ENCODE measurements at places on chromosomes 12 and 14.

- DNase-seq = no peak
These were observed 88.4 kb downstream of the GRIP1 start for GRCh38 chr12:66590275-66590985.

DNA sequence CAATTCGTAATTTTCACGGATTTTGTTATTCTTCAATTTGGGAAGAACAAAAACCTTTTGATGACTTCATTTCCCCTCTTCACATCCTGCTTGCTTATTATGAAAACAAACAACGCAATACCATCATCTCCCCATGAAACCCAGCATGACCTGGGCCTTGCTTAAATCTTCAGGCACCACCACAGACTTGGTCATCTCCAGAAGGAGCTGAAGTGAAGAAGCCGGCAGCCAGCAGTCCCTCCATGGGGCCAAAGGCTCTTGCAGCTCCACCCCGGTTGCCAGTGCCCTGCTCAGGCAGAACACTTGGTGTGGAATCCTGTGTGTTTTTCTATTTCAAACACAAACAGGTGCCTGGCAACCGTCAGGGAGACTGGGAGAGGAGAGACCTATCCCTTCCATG lies 982.9 kb upstream of the TMEM132C start:
- DNase-seq = no peak

- no peak for DNase-seq
These were observed 317.5 kb upstream of the RTL1 start for GRCh38 chr14:101220921-101221510.

DNA sequence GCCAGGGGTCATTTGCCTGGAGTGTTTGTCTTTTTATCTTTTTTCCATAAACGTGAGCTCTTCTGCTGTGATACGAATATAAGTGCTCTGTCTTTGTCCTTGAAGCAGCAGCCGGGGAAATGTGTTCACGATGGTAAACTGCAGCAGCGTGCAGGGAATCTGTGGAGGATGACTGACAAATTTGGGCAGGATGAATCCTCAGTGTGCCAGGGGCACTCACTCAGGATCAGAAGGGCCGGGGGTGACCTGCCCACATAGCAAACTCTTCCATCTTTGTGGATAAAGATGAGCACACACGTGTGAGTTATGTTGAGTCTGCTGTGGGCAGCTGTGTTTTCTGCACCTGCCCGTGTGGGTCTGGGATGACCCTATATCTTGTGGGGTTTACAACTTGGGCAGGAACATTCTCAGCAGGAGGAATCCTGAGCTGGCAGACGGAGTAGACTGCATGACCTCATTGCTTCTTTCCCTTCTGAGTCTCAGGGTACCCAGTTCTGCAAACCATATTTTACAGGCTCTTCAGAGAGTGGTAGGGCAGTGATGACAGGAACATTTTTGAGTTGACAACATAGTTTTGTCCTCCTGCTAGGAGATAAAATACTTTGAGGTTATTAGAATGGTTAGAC lies 711 bp downstream of the ANO4 start:
- no peak for DNase-seq

DNA sequence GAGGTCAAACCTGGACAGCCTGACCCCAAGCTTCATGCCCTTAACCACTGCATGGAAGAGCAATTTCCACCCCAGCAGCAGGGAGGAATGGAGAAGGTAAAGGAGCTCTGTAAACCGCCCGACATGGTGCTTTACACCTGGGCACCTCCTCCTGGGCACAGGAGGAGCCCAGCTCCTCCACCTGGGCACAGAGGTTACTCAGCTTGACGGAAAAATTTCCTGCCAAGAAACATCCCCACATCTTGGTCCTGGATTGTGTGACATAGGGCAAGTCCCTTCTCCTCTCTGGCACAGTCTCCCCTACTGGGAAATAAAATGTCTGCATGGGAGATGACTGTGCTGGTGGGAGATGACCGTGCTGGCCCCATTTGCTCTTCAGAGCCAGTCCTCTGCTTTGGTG lies 40.8 kb downstream of the TTC7B start:
- DNase-seq = no peak

DNA sequence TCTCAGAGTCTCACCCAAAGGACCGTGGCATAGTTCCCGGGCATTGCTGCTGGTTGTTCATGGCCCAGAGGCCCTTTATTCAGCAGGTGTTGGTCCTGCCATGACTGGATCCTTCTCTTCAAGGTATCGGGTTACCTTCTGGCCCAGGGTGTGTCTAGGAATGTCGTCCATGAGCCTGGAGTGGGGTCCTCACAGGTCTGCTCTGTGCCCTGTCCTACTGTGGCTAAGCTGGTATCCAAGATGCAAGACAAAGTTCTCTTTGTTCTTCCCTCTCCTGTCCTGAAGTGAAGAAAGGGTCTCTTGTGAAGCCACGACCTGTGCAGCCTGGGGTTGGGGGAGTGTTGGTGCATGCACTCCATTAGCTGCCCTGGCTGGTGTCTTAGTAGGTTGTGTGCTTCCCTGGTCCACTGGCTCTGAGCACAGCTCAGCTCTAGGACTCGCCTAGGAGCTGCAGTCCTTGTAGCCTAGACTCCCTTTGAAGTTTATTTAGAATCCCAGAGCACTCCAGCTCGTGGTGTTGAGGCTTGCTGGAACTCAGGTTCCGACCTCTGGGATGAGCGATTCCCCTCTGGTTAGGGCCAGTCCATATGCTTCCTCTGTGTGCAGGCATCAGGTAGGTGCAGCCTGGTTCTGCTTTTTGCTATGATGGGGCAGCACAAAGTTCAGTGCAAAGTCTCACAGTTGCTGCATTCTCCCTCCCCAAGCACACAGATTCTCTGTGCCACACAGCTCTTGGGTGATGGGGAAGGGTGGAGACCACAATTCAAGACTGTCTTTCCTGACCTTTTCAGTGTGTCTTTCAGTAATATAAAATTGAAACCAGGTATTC lies 117.4 kb downstream of the NUBPL start:
- no peak for DNase-seq

- no peak for DNase-seq
These were observed 41.1 kb downstream of the SYNE2 start for GRCh38 chr14:63893701-63894458.

- DNase-seq = no peak
These were observed 99.2 kb upstream of the AMN1 start for GRCh38 chr12:31828071-31828470.

- no peak for DNase-seq
These were observed 47.3 kb downstream of the PTPN11 start for GRCh38 chr12:112466011-112466422.

- no peak for DNase-seq
These were observed 298.6 kb upstream of the NOVA1 start for GRCh38 chr14:26896447-26896846.

- no peak for DNase-seq
These were observed 78.0 kb downstream of the DBX2 start for GRCh38 chr12:44972746-44973421.

GRCh38 chr12:84910549-84911241 lies 1.9 kb downstream of the SLC6A15 start:
- DNase-seq = no peak

- DNase-seq = no peak
These were observed 149.2 kb downstream of the DYRK2 start for GRCh38 chr12:67797753-67798152.

GRCh38 chr14:58048219-58048618 lies 103.8 kb downstream of the ARMH4 start:
- DNase-seq = no peak

DNA sequence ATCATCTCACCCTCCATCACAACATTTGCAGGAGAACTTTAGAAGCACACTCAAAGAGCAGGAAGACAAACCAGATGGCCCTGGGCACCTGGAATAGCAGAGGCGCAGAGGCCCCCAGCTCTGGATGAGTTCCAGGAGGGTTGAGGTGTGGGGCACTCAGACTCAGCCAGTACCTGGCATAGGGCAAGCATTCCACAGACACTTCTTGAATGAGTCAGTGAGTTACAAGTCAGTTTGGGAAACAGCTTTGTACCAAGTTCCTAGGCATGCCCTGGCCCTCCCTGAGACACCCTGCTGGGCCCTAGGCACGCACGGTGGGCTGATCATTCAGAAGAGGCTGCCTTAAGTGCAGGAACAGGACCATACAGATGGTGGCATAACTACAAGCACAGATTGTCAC lies 54.3 kb downstream of the MAP3K9 start:
- DNase-seq = no peak

- DNase-seq = no peak
These were observed 35.1 kb upstream of the PPP2R5C start for GRCh38 chr14:101726295-101726953.

DNA sequence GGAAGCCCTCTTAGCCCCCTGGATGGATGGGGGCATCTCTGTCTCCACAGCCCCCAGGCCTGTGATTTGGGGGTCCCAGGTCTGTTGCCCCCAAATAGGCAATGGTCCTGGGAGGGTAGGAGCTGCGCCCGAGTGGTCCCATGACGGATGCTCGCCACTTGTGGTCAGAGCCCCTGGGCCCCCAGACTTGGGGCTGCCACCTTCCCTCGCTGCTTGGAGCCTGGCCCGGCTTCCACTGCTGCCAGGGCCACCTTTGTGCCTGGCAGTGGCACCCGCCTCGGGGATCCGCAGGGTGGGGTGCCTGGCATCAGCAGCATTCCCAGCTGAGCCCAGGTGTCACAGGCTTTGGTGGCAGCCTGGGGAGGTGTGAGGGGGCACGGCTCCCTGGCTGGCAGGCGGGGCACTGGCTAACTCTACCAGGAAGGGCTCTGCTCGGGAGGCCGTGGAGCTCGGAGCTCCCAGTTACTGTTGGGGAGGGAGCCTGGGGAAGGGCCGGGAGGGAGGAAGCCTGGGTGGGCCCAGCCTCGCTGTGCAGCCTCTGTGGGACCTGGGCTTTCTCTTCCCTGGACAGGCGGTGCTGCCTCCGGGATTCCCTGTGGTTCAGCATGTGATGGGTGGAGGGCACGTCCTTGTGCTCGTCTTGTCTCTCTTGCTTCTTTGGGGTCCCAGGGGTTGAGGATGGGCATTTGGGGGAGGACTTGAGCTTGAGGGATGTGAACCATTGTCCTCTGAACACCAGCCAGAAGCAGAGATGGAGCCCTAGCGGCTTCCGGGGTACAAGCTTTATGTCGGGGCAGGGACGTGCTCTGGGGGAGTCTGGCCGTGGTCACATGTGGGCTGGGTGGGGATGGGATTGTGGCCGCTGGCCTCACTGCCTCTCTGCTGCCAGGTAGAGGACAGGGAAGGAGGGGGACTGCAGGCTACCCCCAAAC lies 5.4 kb downstream of the KIF26A start:
- DNase-seq = peak; percentile 5

DNA sequence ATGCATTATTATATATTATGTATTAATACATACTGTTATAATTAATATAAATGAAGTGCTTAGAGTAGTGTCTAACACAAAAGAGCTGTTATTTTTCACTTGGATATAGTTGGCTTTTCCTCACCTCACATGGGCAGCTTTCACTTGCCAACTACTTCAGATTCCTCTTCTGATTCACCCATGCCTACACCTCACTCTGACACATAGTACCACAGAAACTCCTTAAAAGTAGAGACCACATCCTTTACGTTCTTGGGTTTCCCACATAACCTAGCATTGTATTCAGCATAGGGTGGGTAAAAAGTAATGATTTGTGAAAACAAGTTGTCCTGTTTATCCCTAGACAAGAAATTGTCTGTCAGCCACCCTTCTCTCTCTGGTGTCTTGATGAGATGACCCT lies 61.0 kb downstream of the DIO2 start:
- no peak for DNase-seq

DNA sequence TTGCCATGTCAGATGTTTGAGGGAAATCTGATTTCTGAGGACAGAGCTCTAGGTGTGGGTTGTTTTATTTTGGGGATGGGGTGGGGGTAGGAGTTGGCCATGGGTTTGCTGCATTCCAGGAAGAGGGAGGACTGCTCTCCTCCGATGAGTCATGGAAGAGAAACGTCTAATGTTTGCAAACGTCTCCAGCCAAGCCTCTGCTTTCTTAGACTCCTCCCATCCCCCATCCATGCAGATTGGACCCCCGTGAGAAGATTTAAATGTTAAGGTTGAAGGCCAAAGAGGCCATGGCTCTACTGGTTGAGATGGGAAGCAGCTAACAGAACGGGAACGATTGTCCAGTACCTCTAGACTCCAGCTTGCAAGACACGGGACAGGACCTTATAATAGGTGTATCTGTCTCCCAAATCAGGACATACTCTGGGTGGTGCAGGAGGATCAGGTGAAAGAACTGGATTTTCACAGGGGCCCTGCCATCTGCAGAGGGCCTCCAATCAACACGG lies 11.4 kb upstream of the ATP2A2 start:
- no peak for DNase-seq

DNA sequence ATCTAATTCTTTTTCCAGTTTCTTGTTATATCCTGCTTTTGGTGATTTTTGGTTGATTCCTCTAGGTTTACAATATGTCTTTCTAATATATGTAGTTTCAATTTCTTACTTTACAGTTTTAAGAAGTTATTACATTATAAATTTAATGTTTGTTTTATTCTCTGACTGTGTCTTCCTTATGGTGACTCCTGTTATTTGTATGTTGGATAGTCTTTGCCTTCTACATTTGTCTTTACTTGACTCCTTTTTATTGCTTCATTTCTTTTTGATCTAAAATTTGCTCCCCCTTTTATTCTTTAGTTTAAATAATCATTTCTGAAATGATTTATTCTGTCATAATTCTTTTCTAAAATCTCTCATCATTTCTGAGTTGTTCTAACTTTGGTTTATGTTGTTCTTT lies 125.8 kb downstream of the CCDC91 start:
- DNase-seq = no peak

- DNase-seq = no peak
These were observed 10.8 kb downstream of the RTRAF start for GRCh38 chr14:52000019-52000582.

DNA sequence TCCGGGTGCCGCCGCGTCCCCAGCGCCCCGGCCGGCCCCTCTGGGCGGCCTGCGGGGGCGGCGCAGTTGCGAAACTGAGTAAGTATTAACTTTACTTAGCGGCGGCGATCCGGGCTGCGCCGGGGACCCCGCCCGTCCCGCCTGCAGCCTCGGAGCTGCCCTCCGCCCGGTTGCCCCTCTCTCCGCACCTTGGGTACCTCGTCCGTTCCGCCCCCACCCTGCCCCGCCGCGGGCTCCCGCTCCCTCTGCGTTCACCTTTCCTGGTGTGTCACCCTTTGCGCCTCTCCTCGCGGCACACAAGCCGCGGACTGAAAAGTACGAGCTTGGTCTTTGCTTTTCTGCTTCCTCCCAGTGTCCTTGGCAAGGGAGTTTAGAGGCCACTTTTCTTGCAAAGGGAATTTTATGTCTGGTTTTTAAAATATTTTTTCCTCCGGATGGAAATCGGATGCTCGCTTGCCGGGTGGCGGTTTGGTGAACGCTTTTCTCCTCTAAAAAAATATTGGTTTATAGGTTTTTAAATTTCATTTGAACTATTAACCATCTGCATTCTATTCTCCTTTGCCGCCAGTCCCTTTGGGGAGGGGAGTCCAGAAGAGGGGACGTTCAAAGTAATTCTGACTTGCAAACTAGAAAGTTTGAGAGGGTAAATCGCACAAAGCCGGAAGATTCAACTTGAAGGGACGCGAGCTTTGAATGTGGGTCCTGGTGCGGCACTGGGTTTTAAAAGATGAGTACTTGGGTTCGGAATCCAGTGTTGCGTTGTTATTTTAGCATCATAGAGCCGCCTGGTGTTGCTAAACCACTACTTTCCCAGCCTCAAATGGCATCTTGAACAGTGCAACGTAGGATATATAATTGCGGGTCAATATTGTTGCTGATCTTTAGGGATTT lies 834 bp downstream of the RASSF8 start:
- DNase-seq = peak; percentile 16
